NCI-H69 (cell line): ENCODE measurements at places on chromosomes 6 and 20.

DNA sequence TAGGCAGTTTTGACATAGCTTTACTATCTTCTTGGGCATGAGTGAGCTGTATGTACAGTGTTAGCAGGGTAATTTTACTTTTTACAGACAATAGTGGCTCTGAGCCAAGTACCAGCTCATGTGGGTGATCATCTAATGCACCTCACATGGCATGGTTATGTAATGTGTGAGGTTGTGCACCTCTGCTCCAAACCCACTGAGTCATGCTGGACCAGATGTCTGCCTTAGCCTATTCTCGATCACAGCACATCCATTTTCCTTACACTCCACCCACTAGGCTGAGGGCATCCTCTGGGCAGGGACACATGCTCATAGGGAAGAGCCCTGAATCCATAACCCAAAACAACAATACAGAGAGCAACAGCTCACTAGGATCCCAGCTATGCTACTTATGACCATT is 71.6 kb upstream of the FBXL4 start:
- DNase-seq: no peak

DNA sequence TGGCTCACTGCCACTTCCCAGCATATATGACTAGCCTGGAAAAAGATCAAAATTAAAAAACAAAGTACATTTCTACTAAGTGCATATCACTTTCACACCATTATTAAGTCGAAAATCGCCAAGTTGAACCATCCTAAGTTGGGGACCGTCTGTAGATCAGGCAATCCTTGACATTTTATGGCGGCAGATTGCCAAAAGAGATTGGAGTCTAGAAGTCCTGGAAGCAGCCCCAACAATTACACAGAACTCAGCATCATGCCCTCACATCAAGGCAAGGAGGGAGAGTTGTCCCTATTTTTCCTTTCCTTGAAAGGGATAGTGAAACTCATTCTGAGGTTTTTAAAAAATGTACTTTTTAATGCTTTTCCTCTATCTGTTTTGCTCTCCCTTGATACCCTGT is 30.7 kb downstream of the SLC22A3 start:
- DNase-seq: no peak

DNA sequence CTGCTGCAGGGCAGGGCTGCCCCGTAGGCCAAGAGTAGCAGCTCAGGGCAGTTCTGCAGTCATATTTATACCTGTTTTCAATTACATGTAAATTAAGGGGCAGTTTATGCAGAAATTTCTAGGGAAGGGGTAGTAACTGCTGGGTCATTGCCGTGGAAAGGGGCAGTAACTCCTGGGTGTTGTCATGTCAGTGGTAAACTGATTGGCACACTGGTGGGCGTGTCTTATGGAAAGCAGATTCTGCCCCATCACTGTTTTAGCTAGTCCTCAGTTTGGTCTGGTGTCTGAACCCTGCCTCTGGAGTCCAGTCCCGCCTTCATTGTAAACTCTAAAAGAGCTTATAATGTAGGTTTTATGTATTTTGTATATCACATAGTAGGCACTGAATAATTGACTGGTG is 22.1 kb downstream of the MAP3K4 start:
- DNase-seq: no peak

GRCh38 chr6:110358553-110359160 is 508 bp upstream of the METTL24 start:
- DNase-seq: peak; percentile 33

- peak; percentile 10 for DNase-seq
Observed at GRCh38 chr6:30842754-30843610, 41.3 kb upstream of the DDR1 start.

- no peak for DNase-seq
Observed at GRCh38 chr6:7042056-7042653, 65.6 kb upstream of the RREB1 start.

DNA sequence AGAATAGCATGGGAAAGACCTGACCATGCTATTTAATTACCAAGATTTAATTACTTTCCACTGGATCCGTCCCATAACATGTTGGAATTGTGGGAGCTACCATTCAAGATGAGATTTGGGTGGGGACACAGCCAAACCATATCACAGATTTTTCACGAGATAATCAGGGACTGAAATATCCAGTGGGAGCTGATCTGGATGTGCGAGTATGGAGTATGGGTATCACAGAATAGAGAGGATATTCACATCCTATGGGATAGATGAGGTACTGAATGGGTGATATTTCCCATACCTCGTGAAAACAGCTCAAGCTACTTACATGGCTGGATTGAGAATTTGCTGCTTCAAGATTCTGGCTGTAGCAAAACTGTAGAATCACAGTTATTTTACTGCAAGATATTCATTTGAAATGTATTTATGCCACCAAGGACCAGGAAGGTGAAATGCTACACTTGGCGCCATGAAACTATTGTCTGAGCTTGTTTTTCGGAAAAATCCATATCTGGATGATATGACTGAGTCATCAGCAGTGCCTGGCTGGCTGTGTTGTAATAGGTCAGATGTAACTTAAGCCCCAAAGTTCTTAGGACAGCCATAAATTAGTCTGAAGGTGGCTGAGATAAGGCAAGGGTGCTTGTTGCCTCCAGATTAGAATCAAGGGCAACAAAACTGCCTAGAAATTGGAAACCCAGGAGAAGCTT is 29.8 kb downstream of the KCNS1 start:
- no peak for DNase-seq

GRCh38 chr20:14997791-14998190 is 660.4 kb upstream of the FLRT3 start:
- peak; percentile 18 for DNase-seq

- DNase-seq: peak; percentile 93
Observed at GRCh38 chr6:47665112-47665511, 33.3 kb upstream of the ADGRF4 start.

DNA sequence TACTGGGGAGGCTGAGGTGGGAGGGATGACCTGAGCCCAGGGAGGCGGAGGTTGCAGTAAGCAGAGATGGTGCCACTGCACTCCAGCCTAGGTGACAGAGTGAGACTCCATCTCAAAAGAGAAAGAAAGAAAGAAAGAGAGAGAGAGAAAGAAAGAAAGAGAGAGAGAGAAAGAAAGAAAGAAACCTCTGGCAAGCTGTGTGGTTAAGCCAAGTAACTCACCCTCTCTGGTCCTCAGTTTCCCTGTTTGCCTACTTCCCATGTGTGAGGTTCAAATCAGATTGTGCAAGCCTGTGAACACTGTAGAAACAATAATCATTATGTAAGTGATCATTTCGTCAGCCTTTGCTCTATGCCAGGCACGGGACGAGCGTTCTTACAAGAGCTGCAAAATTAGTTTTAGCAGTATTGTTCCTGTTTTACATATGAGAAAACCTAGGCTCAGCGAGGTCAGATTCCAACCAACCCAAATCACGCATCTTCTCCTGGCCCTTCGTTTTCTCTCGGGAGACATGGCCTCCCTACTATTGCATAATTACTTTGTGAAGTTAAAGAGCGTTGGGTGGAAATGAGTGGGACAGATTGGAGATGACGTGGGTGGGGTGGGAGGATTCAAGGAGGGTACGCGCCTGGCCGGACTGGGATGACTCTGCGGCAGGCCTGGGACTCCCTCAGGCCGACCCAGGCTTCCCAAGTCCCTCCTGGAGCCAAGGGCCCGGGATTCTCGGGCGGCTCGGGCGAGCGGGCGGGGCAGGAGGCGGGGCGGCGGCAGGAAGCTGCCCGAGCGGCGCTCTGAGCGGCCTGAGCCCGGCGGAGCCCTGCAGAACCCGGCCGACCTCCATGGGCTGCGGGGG is at the start of gene SNX21:
TSS of gene SNX21 (plus strand) at position 770 of the 853 bp plus-strand sequence. CDS start 121 bp downstream, outside the sequence.
- DNase-seq: peak; percentile 57

DNA sequence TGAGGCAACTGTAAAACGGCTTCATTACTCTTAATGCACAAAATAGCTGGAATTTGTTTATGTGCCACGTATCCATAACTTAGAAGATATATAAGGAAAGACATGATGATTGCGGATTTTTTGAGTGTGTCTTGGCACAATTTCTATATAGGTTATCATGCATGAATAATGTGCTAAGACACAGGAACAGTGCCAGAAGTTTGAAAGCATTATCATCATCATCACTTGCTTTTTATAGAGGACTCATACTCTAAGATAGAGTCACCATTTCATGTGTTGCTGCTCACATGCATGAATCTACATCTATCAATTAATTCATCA is 113.4 kb downstream of the ELOVL4 start:
- DNase-seq: peak; percentile 49

- no peak for DNase-seq
Observed at GRCh38 chr20:998231-998830, 3.8 kb downstream of the RSPO4 start.

GRCh38 chr20:14288341-14289330 is 48.8 kb downstream of the FLRT3 start:
- no peak for DNase-seq

GRCh38 chr6:4169028-4169789 is 33.8 kb upstream of the ECI2 start:
- no peak for DNase-seq

- no peak for DNase-seq
Observed at GRCh38 chr6:169075915-169076654, 177.6 kb downstream of the THBS2 start.

- peak; percentile 48 for DNase-seq
Observed at GRCh38 chr20:1301031-1301529, 27.9 kb downstream of the SDCBP2 start.

GRCh38 chr6:39816747-39817146 is 24.6 kb downstream of the DAAM2 start:
- no peak for DNase-seq

DNA sequence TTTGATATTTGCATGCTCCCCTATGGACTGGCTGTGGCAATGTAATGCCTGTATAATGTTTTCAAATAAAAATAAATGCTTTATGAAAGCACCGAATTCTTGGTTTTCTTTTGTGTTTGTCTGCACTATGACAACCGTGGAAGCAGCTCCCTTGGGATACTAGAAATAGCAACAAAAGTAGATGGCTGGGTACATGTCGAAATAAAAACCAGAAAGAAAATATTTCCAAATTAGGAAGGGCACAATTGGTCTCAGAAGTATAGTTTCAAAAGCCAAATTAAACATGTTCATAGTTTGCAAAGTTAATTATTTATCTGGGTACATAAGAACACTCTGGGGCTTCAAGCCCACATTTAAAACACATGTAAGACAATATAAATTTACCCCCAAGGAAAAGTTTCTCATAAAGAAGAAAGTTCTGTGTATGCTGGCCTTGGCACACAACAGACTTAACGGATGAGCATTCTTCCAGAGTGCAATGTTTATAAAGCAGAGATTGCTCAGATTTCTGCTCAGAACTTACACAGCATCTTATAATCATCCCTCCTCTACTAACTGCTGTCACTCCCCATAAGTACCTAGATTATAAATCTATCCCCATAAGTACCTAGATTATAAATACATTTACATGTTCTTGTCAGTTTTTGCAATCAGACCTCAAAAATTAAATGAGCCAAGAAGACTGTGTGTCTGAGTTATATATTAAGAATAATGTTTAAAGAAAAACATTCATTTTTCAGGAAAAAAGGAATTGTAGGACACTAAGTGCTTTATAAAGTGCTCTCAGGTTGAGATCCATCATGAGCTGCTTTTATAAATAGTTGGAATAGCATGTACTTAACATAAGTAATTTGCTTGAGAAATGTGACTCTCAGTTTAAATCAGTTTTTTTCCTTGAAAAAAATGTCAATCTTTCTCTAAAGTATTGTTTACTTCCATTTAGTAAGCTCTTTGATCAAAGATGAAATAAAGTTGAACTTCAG is 230.2 kb upstream of the PLN start:
- DNase-seq: no peak

- DNase-seq: no peak
Observed at GRCh38 chr6:6808915-6809314, 220.4 kb downstream of the LY86 start.

GRCh38 chr6:36116066-36116864 is 14.0 kb upstream of the MAPK13 start:
- no peak for DNase-seq

- DNase-seq: no peak
Observed at GRCh38 chr6:109488001-109488400, 5.0 kb upstream of the ZBTB24 start.

- no peak for DNase-seq
Observed at GRCh38 chr6:170134471-170135440, 156.1 kb downstream of the DLL1 start.

- no peak for DNase-seq
Observed at GRCh38 chr6:169085466-169085865, 168.2 kb downstream of the THBS2 start.

DNA sequence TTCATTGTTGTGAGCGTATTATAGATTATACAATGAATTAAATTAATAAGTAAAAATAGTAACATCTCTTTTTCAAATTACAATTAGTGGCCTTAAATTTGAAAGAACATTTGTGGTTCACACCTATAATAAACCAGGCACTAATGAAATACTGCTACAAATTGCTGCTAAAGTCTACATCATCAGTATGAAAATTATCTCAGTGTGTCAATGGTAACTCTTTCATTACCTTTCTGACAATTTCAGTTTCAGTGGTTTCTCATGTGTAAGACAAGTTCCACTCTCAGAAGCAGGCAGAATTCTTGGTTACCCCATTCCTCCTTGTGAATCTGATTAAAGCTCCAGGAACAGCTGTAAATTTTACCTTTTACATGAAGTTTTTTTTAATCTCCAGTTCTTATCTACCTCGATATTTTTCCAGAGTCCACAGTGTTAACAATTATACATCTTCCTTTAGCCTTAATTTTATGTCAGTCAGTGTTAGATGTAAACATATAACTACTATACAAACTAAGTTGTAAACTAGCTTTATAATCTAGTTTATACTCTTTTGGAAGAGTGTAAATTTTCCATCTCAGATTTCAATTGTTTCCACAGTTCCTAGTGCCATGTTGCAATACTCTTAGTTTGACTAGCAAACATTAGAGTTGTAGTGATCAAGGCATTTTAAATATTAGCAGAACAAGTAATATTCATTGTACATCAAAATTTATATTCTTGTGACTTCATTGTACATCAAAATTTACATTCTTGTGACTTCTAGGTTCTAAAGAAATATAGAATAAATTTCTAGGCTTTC is 1038.4 kb downstream of the EPHA7 start:
- DNase-seq: no peak

DNA sequence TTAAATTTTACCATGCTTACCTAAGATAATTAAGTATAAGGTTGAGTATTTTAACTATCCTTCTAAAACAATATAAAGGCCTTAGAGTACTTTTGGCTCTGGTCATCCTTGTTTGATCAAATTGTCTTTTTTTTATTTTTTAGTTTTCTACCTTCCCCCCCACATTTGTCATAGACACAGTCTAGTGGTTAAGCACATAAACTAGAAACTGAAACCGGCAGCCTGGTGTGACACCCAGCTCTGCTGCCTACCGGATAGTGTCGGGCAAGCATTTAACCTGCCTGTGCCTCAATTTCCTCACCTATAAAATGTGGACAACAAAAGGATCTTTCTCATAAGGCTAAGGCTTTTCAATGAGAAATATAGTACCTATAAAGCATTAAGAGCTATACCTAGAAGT is 21.6 kb upstream of the TULP4 start:
- no peak for DNase-seq

GRCh38 chr20:35431621-35432429 is 6.2 kb downstream of the GDF5 start:
- no peak for DNase-seq

GRCh38 chr6:94673251-94673650 is 904.1 kb upstream of the MANEA start:
- no peak for DNase-seq

GRCh38 chr6:46903175-46903574 is 18.6 kb downstream of the ADGRF5 start:
- DNase-seq: peak; percentile 72

- DNase-seq: no peak
Observed at GRCh38 chr6:117440706-117441525, 15.2 kb upstream of the ROS1 start.
